Stimulated activated memory B cell treated with anti-CD40 and anti-IgM and Interleukin-4, amounts not matched to agents 10 μg/mL and 1 μg/mL and 100 μg/mL, for 72 hours (primary cell): ENCODE measurements at places on chromosomes 2 and 18.

- ATAC-seq = no peak
These were observed 217.0 kb downstream of the C1D start for GRCh38 chr2:67845621-67846369.

DNA sequence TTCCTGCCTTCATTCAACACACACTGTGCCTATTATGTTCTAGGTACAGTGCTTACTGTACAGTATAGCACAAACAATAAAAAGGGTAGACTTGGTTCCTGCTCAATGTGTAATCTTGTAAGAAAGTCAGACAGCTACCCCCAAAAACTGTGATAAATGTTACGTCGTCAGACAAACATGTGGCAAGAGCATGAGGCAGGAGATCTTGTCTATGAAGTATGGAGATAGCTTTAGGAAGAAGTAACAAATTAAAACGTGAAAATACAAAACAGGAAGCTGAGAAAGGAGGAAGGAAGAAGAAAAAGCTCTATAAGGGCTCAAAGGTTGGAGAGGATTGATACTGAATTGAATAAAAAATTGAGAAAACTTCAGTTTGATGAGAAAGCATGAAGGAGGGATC is 276.2 kb upstream of the HNRNPA3 start:
- ATAC-seq = no peak

DNA sequence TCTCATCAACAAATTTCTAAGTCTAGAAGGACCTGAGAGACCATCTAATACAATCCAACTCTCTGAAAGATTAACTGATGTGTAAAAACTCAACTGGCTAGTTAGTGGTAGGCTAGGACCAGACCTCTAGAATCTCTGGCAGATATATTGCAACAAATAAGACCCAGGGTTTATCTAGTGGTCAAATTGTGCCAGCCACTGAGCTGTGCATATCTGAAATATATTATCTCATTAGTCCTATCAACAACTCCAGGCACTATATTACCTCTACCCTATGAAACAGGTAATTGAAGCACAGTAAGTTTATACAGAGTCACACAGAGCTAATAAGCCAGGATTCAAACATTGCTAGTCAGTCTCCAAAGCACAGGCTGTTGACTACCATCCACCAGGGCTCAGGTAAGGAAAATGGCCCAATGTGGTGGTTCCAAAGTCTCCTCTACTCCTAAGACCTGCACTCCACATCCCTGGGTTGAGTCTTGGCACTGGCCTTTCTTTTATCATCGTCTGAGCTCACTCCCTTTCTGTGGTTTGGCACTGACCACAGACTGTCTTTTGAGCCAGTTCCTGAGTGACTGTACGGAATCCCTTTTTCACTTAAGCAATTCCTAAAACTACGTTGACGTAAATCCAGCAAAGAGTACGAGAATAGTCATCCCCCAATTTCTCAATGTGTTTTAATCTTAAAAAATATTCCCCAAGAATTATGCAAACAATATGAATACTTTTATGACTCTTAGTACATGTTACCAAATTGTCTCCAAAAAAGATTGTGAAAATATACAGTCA is 11.9 kb upstream of the PID1 start:
- peak; percentile 16 for ATAC-seq

- ATAC-seq = no peak
These were observed 2.0 kb downstream of the RAB27B start for GRCh38 chr18:54830260-54830659.

- no peak for ATAC-seq
These were observed 5.4 kb downstream of the RAB11FIP5 start for GRCh38 chr2:73107211-73107926.

- no peak for ATAC-seq
These were observed 64.4 kb downstream of the LONRF2 start for GRCh38 chr2:100257939-100258338.
